ENCODE measurements at places on chromosomes 12 and 14. TPM values are rescaled to one million over a fixed set of nuclear protein-coding genes. Genes with fewer than 3 reads are reported as not detected.

The NEUROD4 gene
- not detected for total RNA-seq

The SLC25A47 gene
- total RNA-seq, result not detected

The ADAM21 gene
- not detected for total RNA-seq

The P2RX2 gene
- total RNA-seq, result not detected

The KRT83 gene
- not detected for total RNA-seq

The NINJ2 gene
- total RNA-seq, result 1.1 TPM

The FAR2 gene
- total RNA-seq, result 0.53 TPM

GRCh38 chr12:46535376-46535775 lies 162.8 kb upstream of the SLC38A2 start:
- no peak for DNase-seq

DNA sequence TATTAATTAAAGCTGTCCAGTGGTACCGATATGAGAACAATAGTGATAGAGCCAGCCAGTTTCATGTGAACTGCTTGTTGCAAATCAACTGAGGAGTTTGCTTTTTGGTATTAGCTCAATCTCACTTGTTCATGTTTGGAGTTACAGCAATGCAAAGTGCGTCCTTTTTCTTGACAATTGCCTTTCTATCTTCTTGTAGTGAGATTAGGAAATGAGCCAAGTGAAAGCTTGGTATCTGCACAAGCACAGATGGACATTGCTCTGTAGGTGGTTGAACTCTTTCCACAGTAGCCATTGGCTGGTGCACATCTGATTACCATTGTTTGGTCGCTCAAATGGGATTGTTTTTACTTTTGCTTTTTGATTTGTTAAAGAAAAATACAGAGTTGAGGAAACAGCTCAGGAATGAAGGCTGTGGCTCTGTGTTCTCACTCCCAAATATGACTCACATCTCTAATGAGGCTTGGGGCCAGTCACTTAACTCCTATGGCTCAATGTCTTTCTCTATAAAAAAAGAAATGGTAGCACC lies 241.4 kb downstream of the BMP4 start:
- DNase-seq, result no peak

DNA sequence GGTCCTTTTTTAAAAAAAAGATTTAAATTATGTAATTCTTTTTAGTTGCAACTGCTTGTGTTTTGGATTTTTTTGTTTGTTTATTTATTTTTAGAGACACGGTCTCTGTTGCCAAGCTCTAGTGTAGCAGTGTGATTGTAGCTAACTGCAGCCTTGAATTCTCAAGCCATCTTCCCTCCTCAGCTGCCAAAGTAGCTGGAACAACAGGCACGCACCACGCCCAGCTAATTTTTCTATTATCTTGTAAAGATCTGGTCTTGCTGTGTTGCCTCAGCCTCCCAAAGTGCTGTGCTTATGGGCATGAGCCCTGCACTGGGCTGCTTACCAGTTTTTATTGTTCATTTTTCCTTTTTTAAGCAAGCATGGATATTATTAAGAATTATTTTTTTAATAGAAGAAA lies 10.6 kb upstream of the ART4 start:
- DNase-seq, result no peak

GRCh38 chr14:99668307-99669295 lies 15.5 kb upstream of the CYP46A1 start:
- DNase-seq, result no peak

DNA sequence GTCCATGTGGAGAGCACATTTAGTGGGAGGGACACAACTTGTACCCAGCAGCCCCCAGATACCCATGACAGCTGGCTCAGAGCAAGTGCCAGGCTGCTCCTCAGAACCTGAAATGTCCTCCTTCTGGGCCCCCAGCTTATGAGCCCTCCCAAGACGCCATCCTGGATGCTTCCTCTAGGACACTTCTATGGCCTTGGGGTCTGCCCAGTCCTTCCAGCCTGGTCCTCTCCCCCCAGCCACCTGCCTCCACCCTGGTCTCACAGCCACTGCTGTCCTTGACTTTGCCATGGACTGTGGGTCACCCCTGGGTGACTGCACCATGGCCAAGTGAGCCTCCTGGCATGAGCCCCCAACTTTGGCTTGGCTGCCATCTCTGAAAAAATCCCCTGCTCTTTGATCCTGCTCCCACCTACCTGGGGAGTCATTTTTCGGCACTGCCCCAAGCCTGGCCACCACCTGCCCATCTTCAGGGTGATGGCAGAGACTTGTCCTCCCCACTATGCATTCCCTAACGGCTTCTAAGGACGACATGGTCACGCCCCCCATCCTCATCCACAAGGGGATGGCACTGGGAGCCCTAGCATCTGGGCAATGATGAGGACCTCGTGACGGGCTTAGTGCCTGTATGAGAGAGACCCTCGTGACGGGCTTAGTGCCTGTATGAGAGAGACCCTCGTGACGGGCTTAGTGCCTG lies 323.7 kb downstream of the TMEM121 start:
- DNase-seq, result no peak

- DNase-seq, result no peak
Observed at GRCh38 chr12:105289114-105289904, 41.2 kb upstream of the C12orf75 start.

GRCh38 chr14:52551205-52551604 lies 1.1 kb downstream of the TXNDC16 start:
- DNase-seq, result no peak

GRCh38 chr12:76702946-76703345 lies 61.0 kb upstream of the ZDHHC17 start:
- no peak for DNase-seq

DNA sequence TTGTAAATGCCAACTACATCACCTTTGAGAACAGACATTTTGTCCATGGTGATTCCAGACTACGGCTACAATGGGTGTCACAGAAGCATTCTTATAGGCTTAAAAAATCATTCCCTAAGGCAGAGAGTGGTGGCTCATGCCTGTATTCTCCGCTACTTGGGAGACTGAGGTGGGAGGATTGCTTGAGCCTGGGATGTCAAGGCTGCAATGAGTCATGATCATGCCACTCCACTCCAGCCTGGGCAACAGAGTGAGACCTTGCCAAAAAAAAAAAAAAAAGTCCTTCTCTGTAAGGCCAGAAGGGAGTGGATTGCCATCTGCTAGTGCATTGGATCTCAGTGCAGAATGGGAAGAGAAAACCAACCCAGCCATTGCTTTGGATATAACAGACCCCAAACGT lies 522.5 kb downstream of the VRK1 start:
- no peak for DNase-seq

- no peak for DNase-seq
Observed at GRCh38 chr14:99148861-99149610, 123.0 kb downstream of the BCL11B start.

- no peak for DNase-seq
Observed at GRCh38 chr12:40947797-40948196, 240.3 kb upstream of the PDZRN4 start.

- no peak for DNase-seq
Observed at GRCh38 chr14:101980700-101981099, 16.3 kb downstream of the DYNC1H1 start.

GRCh38 chr12:27733791-27734190 lies 23.2 kb downstream of the MRPS35 start:
- no peak for DNase-seq

DNA sequence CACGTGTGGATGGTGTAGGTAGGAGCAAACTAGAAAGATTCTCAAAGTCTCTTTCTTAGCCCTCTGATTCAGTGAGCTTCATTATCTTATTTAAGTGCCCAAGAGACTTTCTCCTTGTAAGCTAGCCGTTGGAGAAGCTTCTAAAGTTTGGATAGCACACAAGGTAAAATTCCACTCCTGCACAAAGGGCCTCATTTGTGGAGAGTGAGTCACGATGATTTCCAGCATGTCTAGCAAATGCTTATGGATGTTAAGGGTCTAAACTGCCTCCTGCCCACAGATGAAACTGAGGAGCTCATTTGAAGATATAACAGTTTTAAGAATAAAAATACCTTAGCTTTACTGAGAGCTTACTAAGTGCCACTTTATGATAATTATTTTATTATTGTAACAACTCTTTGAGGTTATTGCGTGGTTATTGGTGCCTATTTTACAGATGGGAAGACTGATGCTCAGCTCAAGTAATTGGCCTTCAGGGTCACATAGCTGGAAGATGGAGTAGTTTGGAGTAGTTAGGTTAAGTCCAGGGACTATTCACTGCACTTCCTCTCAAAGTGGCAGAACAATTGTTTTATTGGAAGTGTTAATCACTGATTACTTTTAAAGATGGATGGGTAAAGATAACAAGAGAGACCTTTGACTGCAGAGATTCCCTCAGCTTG lies 78.7 kb upstream of the HIF1A start:
- no peak for DNase-seq

DNA sequence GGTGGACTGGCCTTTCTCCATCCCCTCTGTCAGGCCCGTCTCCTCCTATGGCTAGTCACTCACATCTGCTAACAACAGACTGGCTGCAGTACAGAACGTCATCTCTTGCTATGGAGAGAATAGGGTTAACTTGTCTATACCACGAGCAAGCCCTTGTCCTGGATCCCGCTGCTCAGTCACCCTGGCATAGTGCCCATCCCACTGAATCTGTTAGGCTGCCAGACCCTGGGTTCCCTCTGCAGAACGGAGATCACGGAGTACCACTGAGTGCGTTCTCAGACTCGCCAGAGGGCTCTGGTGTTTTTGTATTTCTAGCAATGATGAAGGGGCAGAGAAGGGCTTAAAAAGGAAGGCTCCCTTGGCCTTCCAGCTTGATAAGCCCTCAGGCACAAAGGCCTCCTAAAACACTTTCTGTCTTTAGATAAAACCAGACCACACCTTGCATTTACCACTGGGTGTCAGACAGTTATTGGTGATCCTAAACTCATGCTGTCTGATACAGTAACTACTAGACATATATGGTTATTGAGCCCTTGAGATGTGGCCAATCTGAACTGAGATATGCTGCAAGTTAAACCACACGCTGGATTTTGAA lies 6.3 kb upstream of the NRIP2 start:
- no peak for DNase-seq

- no peak for DNase-seq
Observed at GRCh38 chr12:76927170-76927784, 48.5 kb upstream of the CSRP2 start.

GRCh38 chr12:83220774-83221173 lies 534.1 kb downstream of the TMTC2 start:
- DNase-seq, result no peak

DNA sequence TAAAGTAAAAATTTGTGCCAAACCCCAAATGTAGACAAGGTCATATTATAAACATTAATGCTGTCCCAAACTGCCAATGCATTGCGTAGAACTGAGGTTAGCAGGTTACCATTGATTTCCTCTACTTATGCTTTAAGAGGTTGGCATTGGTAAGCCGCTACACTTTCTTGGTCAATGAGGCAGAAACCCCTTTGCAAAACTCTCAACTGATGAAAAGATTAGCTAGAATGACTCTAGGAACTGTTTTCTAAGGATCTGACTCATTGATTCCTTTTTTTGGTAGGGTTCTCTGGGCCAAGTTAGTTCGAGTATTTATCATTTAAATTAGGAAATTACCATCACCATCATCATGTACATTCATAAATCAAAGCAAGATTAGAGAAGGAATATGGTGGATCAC lies 44.6 kb downstream of the HMGA2 start:
- no peak for DNase-seq

- no peak for DNase-seq
Observed at GRCh38 chr12:107344035-107344808, 250.9 kb upstream of the CRY1 start.

DNA sequence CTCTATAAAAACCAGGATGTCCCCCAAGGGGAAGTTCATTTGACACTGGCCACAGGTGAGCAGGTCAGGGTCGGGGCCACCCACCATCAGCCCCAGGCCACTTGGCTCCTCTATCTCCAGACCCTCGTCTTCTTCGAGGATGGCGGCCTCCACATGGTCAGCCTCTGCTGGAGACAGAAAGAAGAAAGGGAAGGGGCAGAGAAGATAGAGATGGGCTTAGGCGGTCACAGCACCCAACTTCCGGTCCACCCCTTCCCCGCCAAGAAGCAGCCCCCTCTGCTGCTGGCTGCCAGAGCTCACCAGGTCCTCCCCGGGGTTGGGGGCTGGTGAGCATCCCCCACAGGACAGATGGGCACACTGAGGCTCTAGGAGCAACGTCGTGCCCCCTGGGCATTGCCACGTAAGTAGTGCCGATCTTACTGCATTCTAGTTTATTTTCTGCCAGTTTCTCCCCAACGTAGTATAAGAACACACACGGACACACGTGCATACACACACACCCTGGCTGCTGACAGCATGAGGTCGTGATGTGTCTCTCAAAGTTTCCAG lies 14.2 kb downstream of the BCL11B start:
- peak; percentile 56 for DNase-seq

- no peak for DNase-seq
Observed at GRCh38 chr12:108793756-108794441, 62.6 kb upstream of the CORO1C start.

DNA sequence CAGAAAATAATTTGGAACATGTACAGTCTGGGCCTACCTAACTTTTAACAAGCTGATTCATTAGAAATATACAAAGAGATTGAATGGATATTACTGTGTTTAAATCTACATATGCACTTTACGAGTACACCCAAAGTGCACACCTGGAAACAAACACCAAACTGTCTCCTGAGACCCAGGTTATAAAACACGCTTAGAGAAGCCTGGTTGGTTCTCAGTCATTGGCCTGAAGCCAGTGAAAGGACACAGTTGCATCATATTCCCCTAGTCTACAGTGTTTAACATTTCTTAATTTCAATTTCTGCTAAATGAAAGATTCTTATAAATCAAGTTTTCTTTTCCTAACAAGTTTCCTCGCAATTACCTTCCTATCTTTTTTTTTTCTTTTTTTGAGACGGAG lies 209.5 kb downstream of the FBXL14 start:
- DNase-seq, result no peak

- DNase-seq, result no peak
Observed at GRCh38 chr14:22691171-22691570, 47.0 kb upstream of the OR6J1 start.

- no peak for DNase-seq
Observed at GRCh38 chr12:5660238-5660637, 228.3 kb downstream of the NTF3 start.

- DNase-seq, result no peak
Observed at GRCh38 chr12:76778364-76778763, 14.4 kb downstream of the ZDHHC17 start.

- no peak for DNase-seq
Observed at GRCh38 chr12:75750716-75751306, 239.4 kb upstream of the KRR1 start.

Measured in CD4-positive, alpha-beta T cell (primary cell).